Hindlimb muscle (tissue), 1 donor: ENCODE measurements at places on chromosomes 1 and 21. TPM values are rescaled to one million over a fixed set of nuclear protein-coding genes. Genes with fewer than 3 reads are reported as not detected.

GRCh38 chr1:66359269-66359668, 174.7 kb upstream of the SGIP1 start:
- no peak for DNase-seq

- DNase-seq: no peak
Measured at GRCh38 chr1:204683284-204684205, 2.0 kb downstream of the LRRN2 start.

DNA sequence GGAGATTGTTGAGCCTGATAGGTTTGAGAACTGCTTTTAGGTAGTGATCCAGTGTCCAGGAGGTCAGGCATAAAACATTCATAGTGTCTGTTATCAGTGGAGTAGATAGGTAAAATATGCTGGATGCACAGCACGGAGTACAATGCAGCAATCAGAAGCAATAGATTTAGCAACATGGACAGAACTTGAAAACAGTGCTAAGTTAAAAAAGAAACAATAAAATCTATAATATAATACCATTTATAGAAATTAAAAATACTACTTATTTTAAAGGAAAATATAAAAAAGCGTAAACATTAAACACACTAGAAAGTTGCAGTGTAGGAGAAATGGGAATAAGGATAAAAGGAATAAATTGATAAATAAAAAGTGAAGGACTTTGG, 3.4 kb upstream of the TAF13 start:
- DNase-seq: no peak

- DNase-seq: no peak
Measured at GRCh38 chr1:68281946-68282615, 49.8 kb upstream of the WLS start.

PTGER3 gene
- 1.2 TPM for polyA plus RNA-seq
